Naive B cell (primary cell): ENCODE measurements at places on chromosomes 7 and 10. TPM values are rescaled to one million over a fixed set of nuclear protein-coding genes. Genes with fewer than 3 reads are reported as not detected.
A peak's percentile ranks its signal among the peaks of the same experiment; 100 is the strongest.

- DNase-seq: no peak
- H3K4me3 ChIP-seq: no peak overlapping the region
- H3K36me3 ChIP-seq: no peaks in the 10 kb centered on the region
- no peaks in the 10 kb centered on the region for H3K4me1 ChIP-seq
- no peak overlapping the region for H3K27ac ChIP-seq
Measured at GRCh38 chr10:25843551-25844170, 90.4 kb upstream of the MYO3A start.

DNA sequence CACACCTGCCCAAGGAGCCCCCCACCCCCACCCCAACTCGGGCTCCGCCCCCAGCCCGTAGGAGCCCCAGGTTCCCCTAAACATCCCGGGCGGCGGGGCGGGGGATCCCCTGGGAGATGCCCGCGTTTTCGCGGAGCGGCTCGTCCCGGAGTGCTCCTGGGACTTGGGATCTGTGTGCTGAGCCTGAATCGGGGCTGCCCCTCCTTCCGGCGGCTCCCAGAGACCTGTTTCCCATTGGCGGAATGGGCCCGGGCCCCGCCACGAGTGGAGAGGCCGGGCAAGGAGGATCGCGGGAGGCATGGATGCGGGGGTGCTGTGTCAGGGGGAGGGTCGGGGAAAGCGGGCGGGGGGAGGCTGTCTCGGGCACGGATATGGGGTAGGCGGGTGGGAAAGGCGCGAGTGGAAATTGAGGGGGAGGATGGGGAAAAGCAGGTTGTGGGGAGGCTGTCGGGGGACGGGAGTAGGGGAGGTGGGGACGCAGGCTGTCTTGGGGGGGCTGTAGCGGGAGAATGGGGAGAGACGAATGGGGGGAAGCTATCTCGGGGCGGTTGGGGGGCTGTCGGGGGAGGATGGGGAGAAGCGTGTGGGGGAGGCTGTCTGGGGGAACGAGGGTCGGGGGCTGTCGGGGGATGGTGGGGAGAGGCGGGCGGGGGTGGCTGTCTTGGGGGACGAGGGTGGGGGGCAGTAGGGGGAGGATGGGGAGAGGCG lies 572 bp upstream of the BHLHA15 start:
- DNase-seq: no peak
- H3K27ac ChIP-seq: no peak overlapping the region
- H3K27me3 ChIP-seq: no peaks in the 10 kb centered on the region
- peaks cover 5% of the 10 kb centered on the region for H3K36me3 ChIP-seq
- H3K4me3 ChIP-seq: no peak overlapping the region
- peaks cover 23% of the 10 kb centered on the region for H3K4me1 ChIP-seq

Gene SFTPA1
- polyA plus RNA-seq: not detected

GRCh38 chr7:36207451-36208291 lies 54.6 kb downstream of the EEPD1 start:
- no peaks in the 10 kb centered on the region for H3K4me1 ChIP-seq
- H3K4me3 ChIP-seq: no peak overlapping the region
- no peaks in the 10 kb centered on the region for H3K36me3 ChIP-seq
- H3K27me3 ChIP-seq: no peaks in the 10 kb centered on the region

Gene PAPOLB
- polyA plus RNA-seq: not detected

GRCh38 chr10:50653142-50653541 lies 29.4 kb upstream of the SGMS1 start:
- H3K27ac ChIP-seq: peak overlapping the region; percentile 12
- H3K36me3 ChIP-seq: no peaks in the 10 kb centered on the region
- H3K4me1 ChIP-seq: peaks cover 25% of the 10 kb centered on the region
- H3K4me3 ChIP-seq: peak overlapping the region; percentile 61

- H3K27me3 ChIP-seq: peaks cover 3% of the 10 kb centered on the region
- H3K4me1 ChIP-seq: no peaks in the 10 kb centered on the region
Measured at GRCh38 chr10:113137941-113138685, 188.1 kb downstream of the TCF7L2 start.

Gene ACTL6B
- polyA plus RNA-seq: not detected

Gene GIMAP4
- 4.4 TPM for polyA plus RNA-seq

DNA sequence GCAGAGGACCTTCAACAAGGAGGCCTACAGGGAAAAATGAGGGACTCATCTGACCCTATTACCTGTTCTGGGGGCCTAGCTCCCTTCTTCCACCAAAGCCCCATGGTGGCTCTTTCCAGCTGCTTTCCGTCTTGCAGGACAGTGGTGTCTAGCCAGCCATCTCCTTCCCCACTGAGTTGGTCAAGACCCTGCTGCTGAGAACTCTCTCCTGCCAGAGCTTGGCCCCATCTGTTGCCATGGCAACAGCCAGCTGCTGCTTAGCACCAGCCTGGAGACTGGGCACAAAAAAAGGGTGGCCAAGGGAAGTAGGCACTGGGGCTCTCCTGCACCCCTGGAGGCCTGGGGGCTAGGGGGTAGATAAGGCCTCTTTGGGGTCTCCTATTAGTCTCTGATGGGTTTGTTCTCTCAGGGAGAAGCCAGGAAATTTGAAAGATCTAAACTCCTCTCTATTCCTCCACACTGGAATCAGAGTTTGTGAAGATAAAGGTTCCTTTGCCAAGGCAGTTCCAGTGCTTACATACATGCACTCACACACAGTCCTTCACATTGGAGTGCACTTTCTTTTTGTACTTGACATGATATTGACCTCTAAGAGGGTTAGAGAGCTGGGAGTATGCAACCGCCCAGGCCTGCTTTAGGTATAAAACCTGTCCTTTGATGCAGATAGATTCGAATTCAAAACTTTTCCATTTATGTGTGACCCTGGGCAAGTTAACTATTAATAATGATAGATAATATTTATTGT lies 15.8 kb downstream of the TSPAN33 start:
- H3K36me3 ChIP-seq: peaks cover 24% of the 10 kb centered on the region
- peaks cover 79% of the 10 kb centered on the region for H3K4me1 ChIP-seq
- no peaks in the 10 kb centered on the region for H3K27me3 ChIP-seq
- H3K27ac ChIP-seq: peak overlapping the region; percentile 89
- H3K4me3 ChIP-seq: no peak overlapping the region
- DNase-seq: no peak

GRCh38 chr7:144048648-144049047 lies at the start of gene OR2A5:
Gene OR2A5, plus strand, starts transcription at chr7:144048948. Its CDS starts 1,454 bp downstream, at chr7:144050402.
- H3K27me3 ChIP-seq: peaks cover 15% of the 10 kb centered on the region
- DNase-seq: no peak
- H3K27ac ChIP-seq: no peak within 1 kb of the TSS
- H3K4me3 ChIP-seq: no peak within 1 kb of the TSS
- no peaks in the 10 kb centered on the region for H3K4me1 ChIP-seq

DNA sequence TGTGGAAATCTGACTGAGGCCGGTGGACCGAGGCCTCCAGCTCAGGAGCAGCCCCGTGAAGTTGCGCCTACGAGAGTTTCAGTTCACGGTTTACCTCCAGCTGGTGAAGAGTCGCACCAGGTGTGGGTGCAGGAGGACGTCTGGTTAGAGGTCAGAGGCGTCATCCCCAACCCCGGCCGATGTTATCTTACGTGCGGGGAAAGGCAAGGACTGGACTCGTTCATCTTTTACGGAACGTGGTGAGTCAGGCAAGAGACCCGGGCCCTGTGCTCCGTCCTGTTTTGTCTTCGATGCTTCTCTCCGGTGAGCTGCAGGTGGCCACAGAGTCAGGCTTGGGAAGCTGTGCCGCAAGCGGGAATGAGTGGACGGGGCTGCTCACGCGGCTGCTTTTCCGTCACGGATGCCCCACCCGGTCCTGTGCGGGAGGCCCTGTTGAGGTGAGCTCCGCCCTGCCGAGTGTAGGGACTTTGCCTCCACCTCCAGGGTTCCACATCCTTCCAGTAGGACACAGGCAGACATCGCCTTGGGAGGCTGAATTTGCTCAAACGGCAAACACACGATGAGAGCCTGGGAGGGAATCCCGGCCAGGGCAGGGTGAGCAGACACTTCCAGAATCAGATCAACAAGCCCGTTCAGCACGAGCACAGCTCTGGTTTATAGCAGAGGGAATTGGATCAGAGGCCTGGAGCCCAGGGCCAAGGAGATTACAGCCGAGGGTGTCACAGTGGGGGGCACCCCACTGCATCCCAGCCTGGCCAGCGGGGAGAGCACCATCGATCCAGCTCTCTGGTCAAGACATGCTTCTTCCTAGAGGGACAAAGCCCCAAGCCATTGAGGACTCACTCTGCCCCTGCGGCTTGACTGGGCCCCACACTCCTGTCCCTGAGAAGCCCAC lies 50.1 kb upstream of the INPP5A start:
- H3K4me1 ChIP-seq: no peaks in the 10 kb centered on the region
- no peak for DNase-seq
- H3K4me3 ChIP-seq: no peak overlapping the region
- no peak overlapping the region for H3K27ac ChIP-seq

- no peaks in the 10 kb centered on the region for H3K36me3 ChIP-seq
- peaks cover 11% of the 10 kb centered on the region for H3K4me1 ChIP-seq
- no peak overlapping the region for H3K4me3 ChIP-seq
- no peak overlapping the region for H3K27ac ChIP-seq
- no peak for DNase-seq
Measured at GRCh38 chr7:27179030-27179429, 4.9 kb upstream of the HOXA10 start.

GRCh38 chr7:36942955-36943354 lies 218.7 kb upstream of the AOAH start:
- DNase-seq: no peak
- peak overlapping the region; percentile 71 for H3K4me3 ChIP-seq
- peaks cover 66% of the 10 kb centered on the region for H3K4me1 ChIP-seq
- no peaks in the 10 kb centered on the region for H3K27me3 ChIP-seq
- H3K36me3 ChIP-seq: peaks cover 26% of the 10 kb centered on the region
- peak overlapping the region; percentile 72 for H3K27ac ChIP-seq
